ENCODE measurements at places on chromosomes 5 and 9. TPM values are rescaled to one million over a fixed set of nuclear protein-coding genes. Genes with fewer than 3 reads are reported as not detected.

GRCh38 chr5:138705007-138705406 is 48.2 kb upstream of the CTNNA1 start:
- no peak for DNase-seq

Gene PCDHB11
- 1.6 TPM for total RNA-seq

Gene SV2C
- total RNA-seq, result not detected

DNA sequence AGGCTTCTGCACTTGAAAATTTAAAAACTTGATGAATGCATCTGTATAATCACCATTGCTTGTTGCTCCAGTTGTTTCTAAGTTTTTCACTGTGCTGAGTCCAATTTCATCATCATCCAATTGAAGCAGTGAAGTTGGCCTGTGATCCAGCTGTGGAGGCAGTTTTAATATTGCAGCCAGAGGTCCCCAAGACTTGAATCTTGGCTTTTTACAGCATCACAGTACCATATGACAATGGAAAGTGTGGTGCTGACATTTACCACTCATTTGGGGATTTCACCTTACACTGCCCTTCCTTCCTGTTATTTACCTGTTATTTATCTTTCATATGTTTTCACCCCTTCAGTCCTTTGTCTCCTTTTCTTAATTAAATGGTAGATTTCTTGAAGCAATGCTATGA is 76.2 kb upstream of the SPIN1 start:
- DNase-seq, result no peak
